ENCODE measurements at places on chromosomes 6 and 20. TPM values are rescaled to one million over a fixed set of nuclear protein-coding genes. Genes with fewer than 3 reads are reported as not detected.

Gene PPT2
- 30.2 TPM for total RNA-seq

DNA sequence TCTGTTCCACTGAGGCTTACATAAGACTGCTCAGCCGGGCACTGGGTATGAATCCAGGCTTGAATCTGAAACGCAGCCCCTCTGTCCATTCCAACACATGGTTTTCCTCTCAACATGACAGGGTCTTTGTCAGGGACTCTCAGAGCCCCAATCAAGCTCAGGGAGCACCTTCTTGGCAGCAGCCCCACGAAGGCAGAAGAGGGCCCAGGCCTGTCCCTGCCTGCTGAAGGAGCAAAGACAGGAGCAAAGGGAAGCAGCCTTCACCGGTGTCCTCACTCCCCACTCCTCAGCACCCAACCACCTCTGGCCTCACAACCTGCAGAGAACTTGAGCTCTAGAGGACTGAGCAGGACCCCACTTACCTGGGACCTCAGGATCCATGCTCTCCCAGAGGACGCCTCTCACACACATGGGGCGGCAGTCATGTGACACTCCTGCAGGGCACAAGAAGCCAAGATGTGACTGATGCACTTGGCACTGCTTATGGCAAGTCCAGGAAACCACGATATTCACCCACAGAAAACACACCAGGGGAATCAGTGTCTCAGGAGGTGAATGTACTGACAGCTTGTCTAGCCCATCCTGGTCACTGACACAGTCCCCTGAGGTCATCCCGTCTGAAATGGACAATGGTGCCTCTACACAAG lies 4.3 kb downstream of the SNHG17 start:
- no peak for DNase-seq

DNA sequence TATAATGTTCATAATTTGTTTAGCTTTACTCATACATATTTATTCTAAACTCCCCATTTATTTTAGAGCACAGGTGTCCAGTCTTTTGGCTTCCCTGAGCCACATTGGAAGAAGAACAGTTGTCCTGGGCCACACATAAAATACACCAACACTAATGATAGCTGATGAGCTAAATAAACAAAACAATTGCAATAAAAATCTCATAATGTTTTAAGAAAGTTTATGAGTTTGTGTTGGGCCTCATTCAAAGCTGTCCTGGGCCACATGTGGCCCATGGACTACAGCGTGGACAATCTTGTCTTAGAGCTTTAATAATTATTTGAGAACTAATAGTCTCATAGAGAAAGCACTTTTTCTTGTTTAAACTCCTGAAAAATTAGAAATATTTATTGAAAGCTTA lies 131.3 kb downstream of the MYO6 start:
- no peak for DNase-seq

- no peak for DNase-seq
Measured at GRCh38 chr20:51738877-51739447, 29.2 kb downstream of the ATP9A start.

DNA sequence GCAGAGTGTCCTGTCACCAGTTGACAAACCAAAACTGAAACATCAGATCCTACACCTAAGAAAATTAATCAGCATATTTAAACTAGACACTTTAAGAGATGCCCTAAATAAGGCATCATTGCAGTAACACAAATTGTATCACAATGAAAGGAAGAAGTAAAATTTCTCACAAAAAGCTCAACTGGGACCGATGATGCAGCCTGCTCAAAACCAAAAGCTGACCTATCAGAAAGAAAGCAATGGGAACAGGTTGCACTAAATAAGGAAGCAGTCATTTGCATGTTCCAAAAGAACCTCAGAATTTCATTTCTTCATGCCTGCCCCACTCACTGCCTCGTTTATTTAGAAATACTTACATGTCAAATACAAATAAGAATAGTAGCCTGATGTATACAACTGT lies 12.1 kb downstream of the HIVEP2 start:
- no peak for DNase-seq

Gene COX4I2
- not detected for total RNA-seq

Gene SLC22A1
- 0.09 TPM for total RNA-seq

Gene SPATA25
- total RNA-seq, result 2.1 TPM

- no peak for DNase-seq
Measured at GRCh38 chr20:1801225-1801928, 93.8 kb upstream of the SIRPA start.

GRCh38 chr20:54407459-54407858 lies 67.9 kb upstream of the DOK5 start:
- DNase-seq, result no peak

DNA sequence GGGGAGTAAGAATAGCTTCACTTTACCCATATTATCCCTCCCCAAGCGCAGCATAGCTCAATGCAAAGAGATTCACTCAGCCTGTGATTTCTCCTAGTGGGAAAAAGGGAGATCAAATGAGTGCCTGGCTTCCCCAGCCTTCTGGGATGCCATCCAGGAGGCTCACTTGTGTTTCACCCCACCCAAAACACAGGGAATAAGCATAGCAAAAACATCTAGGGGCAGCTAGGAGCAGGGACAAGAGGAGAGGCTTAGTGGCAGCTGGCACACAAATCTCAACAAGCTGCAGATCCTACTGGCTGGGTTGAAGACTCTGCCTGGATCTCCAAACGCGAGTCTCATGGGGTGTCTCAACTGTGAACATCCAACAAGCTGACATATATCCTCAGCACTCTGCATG lies 715.8 kb downstream of the RNF144B start:
- no peak for DNase-seq

Gene CLIC1
- total RNA-seq, result 576 TPM

DNA sequence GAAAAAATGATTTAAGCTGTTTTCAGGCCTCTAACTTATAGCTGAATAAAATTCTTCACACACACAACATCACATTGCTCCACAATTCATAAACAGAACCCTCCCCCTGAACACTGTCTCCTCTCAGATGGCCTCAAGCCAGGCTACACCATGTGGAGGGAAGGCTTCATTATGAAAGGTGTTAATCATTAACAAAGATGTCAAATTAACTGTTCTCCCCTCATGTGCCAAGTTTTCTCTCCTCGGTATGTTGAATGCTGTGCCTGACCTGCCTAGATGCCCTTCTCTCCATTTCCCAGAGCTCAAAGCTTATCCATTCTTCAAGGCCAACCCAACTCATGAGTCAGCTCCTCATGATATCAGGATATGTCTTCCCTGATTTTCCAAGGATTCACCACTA lies 210.4 kb downstream of the GMDS start:
- DNase-seq, result no peak

GRCh38 chr6:105616521-105616920 lies 213.6 kb upstream of the PREP start:
- no peak for DNase-seq

- peak; percentile 43 for DNase-seq
Measured at GRCh38 chr20:43448748-43449535, 8.8 kb upstream of the SRSF6 start.

DNA sequence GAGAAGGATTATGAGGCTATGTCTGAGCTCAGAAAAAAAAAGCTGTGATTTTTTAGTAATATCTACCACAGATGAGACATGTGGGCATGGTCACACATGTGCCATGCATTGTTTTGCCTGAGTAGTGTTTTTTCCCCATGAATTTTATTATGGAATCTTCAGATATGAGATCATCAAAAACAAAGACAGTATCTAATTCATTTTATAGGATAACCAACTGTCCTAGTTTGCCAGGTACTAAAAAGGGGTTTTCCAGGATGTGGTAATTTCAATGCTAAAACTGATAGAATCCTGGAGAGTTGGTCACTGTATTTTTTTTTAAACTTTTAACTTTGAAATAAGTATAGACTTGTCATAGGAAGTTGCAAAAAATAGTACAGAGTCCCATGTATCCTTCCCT lies 127.4 kb upstream of the MAP3K7 start:
- DNase-seq, result no peak

Gene BPI
- total RNA-seq, result 1.4 TPM

DNA sequence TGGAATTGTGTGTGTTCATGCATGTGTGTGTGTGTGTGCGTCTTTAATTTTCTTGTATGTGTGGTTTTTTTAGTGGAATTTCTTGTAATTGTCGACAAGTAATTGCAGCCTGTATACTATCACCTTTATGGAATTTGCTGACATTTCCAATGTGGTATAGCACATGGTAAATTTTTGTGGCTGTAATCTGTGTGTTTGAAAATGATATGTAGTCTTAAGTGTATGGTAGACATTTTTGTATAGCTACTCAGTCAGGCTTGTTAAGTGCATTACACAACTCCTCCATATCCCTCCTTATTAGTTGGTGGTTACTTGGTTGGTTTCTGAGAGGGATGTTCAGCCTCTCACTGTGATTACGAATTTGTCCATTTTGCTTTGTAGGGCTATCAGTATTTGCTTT lies 384.5 kb upstream of the HSF2 start:
- peak; percentile 32 for DNase-seq

GRCh38 chr6:52546192-52546591 lies 30.7 kb downstream of the TRAM2 start:
- no peak for DNase-seq

Gene EPPIN
- total RNA-seq, result not detected

DNA sequence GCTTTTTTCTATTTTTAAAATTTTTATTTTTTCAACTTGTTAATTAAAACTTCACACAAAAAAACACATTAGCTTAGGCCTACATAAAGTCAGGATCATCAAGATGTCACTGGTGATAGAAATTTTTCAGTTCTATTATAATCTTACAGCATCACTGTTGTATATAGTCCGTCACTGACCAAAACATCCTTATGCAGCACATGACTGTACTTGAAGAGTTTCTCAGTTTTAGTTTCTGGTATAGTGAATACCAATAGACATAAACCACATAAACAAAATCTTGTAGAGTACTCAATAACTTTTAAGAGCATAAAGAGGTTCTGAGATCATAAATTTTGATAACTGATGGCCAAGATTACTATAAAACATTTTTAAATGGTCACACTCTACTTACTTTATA lies 71.8 kb downstream of the ASCC3 start:
- DNase-seq, result no peak

DNA sequence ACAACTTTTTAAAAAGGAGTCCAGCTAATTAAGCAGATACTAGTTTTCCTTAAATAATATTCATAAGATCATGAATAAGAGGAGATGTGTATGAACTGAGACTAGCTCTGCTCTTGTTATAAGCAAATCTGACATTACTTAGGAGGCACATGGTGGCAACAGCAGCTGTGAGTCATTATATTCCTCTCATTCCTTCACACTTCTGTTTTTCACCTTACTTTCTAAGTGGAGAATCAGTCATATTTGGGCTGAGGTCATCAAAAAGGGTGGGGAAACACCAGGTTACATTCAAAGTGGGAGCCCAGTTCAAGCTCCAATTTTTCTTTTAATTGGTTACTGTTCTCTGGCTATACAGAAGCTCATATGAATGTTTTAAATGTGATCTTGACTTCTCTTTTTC lies 6.0 kb upstream of the RIPPLY2 start:
- no peak for DNase-seq

DNA sequence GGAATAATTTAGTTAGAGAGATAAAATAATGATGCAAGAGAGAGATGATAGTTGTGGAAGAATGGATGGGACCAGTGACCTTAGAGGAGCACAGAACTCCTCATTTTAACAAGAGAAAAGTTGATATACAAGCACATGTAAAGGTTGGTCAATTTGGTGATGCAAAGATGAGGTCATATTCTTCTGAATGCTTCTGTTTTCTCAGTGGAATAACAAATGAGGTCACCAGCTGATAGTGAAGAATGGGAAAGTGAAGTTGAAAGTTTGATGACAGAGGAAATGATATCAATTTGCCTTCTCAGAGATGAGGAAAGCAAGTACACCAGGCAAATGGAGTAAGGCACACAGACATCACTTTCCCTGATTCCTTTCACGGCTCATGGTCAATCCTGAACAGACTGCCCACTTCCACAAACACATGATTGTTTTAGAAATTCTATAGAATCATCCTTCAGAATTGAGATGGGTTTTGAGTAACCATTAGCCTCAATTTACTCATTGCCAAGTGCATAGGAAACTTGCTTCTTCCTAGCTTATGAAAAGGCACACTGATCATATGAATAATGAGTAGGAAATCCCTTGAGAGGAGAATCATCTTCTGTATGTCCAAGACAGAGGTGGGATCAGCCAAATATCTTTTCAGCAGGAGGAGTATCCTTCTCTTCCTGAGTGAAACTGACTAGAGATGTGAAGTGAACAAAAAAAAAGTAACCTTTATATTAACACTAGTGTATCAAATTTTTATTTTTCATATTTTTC lies 82.4 kb upstream of the TCF21 start:
- peak; percentile 67 for DNase-seq

- DNase-seq, result no peak
Measured at GRCh38 chr20:44543358-44543757, 21.5 kb upstream of the SERINC3 start.

- DNase-seq, result no peak
Measured at GRCh38 chr6:135801755-135802465, 49.6 kb upstream of the PDE7B start.

GRCh38 chr20:62802026-62802712 lies 2.5 kb upstream of the OGFR start:
- no peak for DNase-seq

Gene IFNGR1
- total RNA-seq, result 58.5 TPM

Gene RSPH4A
- total RNA-seq, result 0.82 TPM

GRCh38 chr20:38150335-38151170 lies 14.5 kb downstream of the TGM2 start:
- DNase-seq, result no peak

- no peak for DNase-seq
Measured at GRCh38 chr6:36844232-36845170, 5.3 kb upstream of the CPNE5 start.

DNA sequence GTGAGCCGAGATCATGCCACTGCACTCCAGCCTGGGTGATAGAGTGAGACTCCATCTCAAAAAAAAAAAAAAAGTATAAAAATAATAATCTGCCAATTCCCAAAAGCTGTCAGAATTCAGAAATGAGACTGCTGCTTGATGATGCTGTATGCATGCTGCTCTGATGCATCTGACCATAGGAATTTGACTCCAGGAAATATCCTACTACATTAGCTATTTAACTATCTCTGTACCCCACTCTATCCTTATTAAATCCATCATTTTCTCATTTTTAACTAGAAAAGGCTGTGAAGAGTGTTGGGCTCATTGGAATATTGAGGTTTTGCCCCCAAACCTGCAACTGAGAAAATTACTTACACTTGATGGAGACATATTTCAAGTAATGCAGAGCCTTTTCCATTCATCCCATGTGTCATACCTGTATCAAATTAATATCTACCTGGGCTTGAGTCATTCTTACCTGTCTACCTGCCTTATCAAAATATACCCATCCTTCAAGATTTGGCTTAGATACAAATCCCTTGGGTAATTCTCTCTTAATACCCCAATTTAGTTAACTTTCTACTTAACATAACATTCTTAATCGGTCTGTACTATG lies 135.2 kb upstream of the PREP start:
- no peak for DNase-seq

GRCh38 chr20:36214684-36215256 lies 21.5 kb upstream of the AAR2 start:
- DNase-seq, result peak; percentile 37

DNA sequence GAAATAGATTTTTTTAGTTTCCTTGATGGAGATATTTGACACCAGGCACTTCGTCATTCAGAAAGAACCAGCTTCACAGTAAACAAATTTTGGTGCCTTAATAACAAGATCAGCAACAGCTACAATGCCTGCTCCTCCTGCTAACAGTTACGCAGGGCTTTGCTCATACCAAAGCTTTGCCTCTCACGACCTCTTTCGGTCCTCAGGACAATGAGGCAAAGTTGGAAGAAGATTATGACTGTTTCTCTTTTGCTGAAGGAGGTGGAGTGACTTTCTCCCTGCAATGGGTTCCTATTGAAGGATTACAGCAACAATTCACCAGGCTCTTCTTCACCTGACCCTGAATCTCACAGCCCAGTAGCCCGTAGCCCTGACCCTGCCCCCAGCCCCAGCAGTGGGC lies 440.1 kb downstream of the PREX1 start:
- DNase-seq, result no peak
